ENCODE measurements at places on chromosomes 2 and 18. TPM values are rescaled to one million over a fixed set of nuclear protein-coding genes. Genes with fewer than 3 reads are reported as not detected.

The CTAGE1 gene
- not detected for polyA plus RNA-seq

The RASGRP3 gene
- 1.6 TPM for polyA plus RNA-seq

The GULP1 gene
- 16.8 TPM for polyA plus RNA-seq

The ZNF521 gene
- not detected for polyA plus RNA-seq

The FBLN7 gene
- 0.75 TPM for polyA plus RNA-seq

The CCDC141 gene
- polyA plus RNA-seq: not detected

The CFAP221 gene
- polyA plus RNA-seq: 2.2 TPM

The SP5 gene
- polyA plus RNA-seq: 1.1 TPM

The MORN2 gene
- polyA plus RNA-seq: 14.9 TPM

The SLC19A3 gene
- 7.0 TPM for polyA plus RNA-seq

All from small intestine (tissue), 16 donors.